ENCODE measurements at places on chromosomes 12 and 14. TPM values are rescaled to one million over a fixed set of nuclear protein-coding genes. Genes with fewer than 3 reads are reported as not detected.

DNA sequence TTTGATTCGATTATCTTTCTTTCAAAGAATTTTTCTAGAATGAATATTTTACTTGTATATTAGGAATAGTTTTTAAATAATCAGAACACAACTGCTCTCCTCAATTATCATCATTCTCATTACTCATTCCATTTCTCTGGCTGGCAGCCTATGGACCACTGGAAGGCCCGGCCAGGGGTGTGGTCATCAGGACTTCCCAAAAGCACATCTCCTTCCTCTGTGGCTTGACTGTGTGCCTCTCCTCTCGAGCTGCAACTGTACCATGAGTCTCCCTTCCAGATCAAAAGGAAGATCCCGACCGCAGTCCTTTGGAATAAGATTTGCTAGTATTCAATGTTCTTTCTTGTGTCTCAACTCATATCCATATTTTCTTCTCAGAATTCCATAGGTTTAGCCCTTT, 42.7 kb downstream of the DYRK2 start:
- DNase-seq, result no peak

DNA sequence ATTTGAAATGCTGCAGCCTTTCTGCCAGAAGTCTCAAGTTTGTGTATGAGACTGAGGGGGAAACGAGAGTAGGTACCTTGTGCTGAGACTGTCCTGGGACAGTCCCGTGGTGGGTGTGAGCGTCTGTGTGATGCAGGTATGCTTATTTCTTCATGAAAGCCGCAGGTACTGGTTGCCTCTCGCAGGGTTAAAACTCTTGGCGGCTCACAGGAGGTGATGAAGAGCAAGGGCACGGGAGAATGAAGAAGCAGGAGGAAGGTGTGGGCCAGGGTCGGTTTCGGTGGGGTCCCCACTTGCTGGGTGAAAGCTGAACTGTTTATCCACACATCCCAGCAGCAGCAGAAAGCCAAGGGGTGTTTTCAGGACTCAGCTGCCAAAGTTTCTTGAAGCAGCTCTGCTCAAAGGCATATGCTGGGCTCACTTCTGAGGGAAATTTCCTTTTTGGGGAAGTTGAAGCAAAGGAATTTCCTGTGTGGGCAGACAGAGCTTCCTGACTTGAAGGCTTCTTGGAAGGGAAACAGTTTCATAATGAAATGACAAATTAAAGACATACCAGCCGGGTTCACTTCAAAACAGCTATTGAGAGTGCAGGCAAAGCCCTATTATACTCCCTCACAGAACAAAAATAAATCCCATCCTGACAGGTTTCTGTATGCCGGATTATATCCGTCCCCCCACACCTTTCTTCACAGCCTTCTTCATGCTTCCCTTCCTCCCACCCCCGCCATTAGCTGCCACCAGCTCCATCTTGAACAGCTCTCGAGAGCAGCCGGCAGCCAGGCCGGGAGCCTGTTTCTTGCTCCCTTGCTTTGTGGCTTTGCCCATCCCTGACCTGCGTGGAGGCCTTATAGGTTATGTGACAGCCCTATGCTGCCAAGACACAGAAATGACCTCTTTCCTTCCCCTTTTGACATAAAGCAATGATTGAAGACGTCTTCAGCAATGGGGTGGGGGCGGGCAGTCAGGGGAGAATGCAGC, 116.6 kb downstream of the ETV6 start:
- DNase-seq, result no peak

DNA sequence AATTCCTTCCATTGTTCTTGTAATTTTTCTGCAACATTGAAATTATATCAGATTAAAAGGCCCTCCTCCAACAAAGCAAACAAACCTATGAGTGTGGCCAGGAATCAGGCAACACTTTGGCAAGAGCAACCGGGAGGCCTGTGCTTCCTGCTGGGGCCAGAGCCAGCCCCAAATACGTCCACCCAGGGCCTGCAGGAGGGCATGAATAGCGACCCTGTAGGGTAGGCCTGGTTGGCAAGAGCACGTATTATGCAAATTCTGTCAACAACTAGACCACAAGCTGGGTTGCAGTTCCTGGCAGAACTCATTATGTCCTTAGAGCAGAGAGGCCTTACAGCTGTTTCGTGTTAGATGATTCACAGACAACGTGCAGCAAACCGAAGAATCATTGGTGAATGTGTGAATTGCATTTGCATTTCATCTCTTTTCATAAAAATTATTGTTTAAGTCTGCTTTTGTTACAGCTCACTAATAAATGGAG, 26.9 kb upstream of the LGALS3 start:
- DNase-seq, result peak; percentile 81

The ABCD4 gene
- polyA plus RNA-seq, result 20.0 TPM

DNA sequence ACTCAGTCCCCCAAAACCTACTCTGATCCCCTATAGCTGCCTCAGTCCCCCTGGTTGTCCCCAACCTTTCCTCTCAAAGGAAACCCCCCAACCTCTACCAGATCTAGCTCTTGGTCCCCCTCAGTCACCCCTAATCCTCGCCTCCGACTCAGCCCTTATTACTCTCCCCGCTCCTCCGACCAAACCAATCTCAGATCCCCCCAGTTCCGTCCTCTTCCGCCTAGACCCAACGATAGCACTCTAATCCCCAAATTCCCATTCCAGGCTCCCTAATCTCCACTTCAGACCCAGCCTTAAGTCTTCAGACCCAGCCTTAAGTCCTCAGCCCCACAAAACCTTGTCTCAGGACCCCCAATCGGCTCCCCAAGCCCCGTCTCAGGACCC, 612 bp downstream of the VPS37B start:
- no peak for DNase-seq

The SETD3 gene
- 24.3 TPM for polyA plus RNA-seq

The MSI1 gene
- not detected for polyA plus RNA-seq

The MYH6 gene
- polyA plus RNA-seq, result not detected

The PPP2R5E gene
- 10.1 TPM for polyA plus RNA-seq

DNA sequence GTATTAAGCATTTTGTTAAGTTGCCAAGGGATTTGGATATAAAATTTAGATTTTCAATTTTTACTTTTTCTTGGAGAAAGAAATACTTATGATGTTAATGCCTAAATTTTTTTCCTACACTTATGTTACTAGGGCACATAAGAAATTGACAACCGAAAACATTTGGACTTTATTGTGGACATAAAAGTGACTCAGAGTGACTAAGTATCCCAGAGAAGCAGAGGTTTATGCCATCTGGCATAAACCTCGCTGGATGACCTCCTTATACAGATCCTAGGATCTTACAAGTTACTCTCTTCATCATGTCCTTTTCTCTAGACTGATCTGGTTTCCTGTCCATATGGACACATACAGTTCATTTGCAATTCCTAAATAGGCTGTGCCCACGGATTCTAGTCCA, 89.8 kb downstream of the RERG start:
- DNase-seq, result peak; percentile 26

DNA sequence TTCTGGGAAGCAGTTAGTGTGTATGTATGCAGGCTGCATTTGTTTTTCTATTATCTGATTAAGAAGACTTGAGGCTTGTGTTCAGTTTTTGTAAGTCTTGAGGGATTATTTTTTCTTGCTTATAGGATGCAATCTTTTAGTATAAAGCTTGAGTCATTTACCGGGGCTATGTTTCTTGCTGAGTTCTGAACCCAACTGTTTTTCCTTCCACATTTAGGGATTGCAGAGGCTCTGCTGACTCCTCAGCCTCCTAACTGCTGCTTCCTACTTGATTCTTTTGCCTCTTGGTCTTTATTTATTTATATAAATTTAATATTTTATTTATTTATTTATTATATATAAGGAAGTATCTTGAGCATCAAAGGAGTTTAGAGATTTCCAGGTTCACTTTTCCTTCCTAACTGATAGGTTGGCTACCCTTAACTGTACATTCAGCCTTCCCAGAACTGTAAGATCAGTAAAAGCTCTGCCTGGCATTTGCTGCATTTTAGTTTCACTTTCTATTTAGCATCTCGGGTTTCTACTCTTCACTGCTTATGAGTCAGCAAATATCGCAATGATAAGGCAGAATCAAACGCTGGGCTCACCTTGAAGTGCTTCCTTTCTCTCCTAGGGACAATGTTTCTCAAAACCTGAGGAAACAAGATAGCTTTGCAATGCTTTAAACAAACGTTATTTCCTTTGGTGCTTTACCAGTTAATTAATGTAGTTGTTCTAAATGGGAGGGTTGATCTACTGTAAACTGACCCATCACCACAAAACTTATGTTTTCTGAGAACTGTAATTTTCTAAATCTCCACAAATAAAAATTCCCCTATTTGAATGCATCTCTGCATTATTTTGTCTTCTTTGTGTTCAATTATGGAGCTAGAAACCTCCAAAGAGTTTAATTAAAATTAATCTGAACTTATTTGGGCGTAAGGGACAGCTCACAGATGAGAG, 1183.7 kb upstream of the TMEM132C start:
- peak; percentile 46 for DNase-seq

- no peak for DNase-seq
Observed at GRCh38 chr14:99422228-99423010, 58.2 kb downstream of the SETD3 start.

GRCh38 chr12:19792028-19792427, 352.7 kb downstream of the AEBP2 start:
- no peak for DNase-seq

GRCh38 chr14:95215094-95215725, 57.9 kb upstream of the DICER1 start:
- DNase-seq, result no peak

DNA sequence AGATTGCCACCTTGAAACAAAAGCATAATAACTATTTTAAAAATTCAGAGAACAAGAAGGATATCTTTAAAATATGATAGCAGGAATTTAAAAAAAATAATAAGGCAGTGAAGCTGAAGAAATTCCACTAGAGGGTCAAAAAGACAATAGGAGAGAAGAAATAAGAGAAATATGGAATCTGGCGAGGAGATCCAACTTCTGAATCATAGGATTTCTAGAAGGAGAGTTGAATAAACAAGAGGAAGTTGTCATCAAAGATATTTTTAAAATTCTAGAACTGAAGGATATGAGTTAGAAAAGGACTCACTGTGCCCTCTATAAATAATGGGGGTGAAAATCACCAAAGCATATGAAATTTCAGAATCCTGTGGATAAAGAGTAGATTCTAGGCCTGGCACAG, 26.8 kb upstream of the TOMM20L start:
- DNase-seq, result no peak

- no peak for DNase-seq
Observed at GRCh38 chr12:23001487-23001886, 376.5 kb downstream of the ETNK1 start.

The CLEC1B gene
- not detected for polyA plus RNA-seq

GRCh38 chr14:94344389-94344788, 21.3 kb upstream of the SERPINA6 start:
- no peak for DNase-seq

DNA sequence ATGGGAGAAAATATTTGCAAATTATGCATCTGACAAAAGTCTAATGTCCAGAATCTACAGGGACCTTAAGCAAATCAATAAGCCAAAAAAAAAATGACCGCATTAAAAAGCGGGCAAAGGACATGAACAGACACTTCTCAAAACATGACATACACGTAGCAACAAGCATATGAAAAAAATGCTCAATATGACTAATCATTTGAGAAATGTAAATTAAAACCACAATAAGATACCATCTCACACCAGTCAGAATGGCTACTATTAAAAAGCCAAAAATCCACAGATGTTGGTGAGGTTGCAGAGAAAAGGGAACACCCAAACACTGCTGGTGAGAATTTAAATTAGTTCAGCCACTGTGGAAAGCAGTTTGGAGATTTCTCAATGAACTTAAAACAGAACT, 16.1 kb downstream of the PAWR start:
- peak; percentile 90 for DNase-seq

The KRT77 gene
- not detected for polyA plus RNA-seq

- no peak for DNase-seq
Observed at GRCh38 chr14:69335371-69335771, 62.7 kb downstream of the ERH start.

The PLEKHD1 gene
- polyA plus RNA-seq, result not detected

DNA sequence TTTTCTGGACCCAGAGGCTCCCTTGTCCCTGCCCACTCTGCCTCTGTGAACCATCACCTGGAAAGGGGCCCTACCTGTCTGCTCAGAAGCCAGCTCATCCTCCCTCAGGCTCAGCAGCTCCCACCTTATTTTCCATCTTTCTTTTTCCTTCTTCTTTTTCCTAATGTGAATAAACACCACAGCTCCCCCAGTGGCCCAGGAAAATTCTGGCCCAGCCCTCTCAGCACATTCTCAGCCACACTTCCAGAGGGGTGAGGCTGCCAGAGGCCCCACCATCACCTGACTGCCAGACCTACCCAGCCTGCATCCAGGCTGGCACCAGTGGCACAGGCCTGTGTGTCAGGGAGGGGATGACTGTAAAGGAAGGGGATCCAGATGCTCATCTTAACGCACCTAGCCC, 23.0 kb downstream of the ZFHX2 start:
- peak; percentile 7 for DNase-seq

DNA sequence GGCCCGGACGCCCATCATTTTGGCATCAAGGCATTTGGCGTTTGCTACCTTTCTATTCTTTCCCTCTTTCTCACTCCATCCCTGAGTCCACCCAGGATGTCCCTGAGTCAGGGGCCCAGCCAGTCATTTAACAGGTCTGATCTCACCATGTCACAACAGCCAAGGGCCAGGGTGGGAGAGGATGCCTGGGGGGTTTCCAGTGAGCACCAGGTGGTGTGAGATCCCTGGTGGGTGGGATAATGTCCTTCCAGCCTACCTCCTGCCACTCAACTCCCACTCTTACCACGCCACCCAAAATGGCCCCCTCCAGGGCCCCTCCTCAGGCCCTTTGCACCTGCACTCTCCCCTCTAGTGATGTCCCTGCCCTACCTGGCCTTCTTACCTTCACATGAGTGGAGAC, 310.8 kb downstream of the BCL11B start:
- DNase-seq, result no peak

DNA sequence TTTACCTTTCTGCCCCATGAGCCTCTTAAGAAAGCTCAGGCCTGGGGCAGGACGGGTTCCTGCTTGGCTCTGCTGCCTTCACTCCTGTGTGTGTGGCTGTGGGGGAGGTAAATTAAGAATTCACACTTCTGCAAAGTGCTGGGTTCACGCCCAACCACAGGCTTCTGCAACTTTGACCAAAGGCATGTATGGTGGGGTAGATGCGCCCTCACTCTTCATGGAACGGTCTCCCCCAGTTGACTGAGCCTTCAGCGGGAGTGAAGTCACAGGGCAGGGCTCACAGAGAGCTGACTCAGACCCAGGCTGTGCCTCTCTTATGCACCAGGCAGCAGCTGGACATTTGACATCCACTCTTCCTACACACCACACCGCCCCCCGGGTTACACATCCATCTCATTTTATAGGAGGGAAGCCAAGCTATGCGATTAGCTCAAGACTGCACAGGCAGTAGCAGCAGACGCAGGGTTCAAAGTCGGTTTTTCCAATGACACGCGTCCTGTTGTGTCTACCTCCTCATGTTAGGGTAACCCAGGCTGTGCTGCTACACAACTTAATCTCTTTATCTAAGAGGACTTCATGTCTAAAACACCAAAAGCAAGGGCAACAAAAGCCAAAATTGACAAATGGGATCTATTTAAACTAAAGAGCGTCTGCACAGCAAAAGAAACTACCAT, 15.4 kb upstream of the BCL11B start:
- no peak for DNase-seq

The PLEKHG7 gene
- not detected for polyA plus RNA-seq

The CLEC6A gene
- polyA plus RNA-seq, result not detected

- peak; percentile 40 for DNase-seq
Observed at GRCh38 chr14:62031504-62031903, 269.3 kb downstream of the SNAPC1 start.

The RNU7-1 gene
- not detected for polyA plus RNA-seq

The OR10AD1 gene
- not detected for polyA plus RNA-seq

The GALNT4 gene
- polyA plus RNA-seq, result not detected

Data from foreskin keratinocyte (primary cell).